Amniotic stem cell (primary cell): ENCODE measurements at places on chromosomes 1 and 21.

DNA sequence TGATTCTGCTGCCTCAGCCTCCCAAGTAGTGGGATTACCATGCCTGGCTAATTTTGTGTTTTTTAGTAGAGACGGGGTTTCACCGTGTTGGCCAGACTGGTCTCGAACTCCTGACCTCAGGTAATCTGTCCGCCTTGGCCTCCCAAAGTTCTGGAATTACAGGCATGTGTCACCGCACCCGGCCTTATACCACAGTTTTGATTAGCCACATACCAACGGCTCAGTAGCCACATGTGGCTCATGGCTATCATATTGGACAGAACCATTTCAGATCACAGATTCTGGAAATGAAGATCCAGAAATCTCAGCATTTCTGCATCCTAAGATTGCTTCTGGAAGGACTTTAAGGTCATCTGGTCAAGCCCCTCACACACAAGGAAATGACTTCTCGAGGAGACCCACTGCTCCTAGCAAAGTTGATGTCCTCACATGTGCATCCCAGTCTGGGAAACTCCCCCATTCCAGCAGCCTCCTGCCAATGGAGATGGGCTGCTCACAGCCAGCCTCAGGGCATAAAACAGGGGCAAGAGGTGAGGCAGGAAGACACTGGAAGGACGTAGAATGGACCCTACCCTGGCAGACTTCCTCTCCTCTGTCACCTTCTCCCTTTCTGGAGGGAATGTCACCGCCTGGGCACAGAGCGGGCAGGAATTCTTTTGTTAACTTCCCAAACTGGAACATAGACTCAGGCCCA lies 17.5 kb upstream of the CITED4 start:
- no peak for DNase-seq

- no peak for DNase-seq
Measured at GRCh38 chr21:42191696-42192595, 27.0 kb upstream of the ABCG1 start.

- DNase-seq = no peak
Measured at GRCh38 chr21:45276596-45276995, 11.1 kb downstream of the POFUT2 start.

- no peak for DNase-seq
Measured at GRCh38 chr1:2275796-2276536, 47.8 kb downstream of the SKI start.

DNA sequence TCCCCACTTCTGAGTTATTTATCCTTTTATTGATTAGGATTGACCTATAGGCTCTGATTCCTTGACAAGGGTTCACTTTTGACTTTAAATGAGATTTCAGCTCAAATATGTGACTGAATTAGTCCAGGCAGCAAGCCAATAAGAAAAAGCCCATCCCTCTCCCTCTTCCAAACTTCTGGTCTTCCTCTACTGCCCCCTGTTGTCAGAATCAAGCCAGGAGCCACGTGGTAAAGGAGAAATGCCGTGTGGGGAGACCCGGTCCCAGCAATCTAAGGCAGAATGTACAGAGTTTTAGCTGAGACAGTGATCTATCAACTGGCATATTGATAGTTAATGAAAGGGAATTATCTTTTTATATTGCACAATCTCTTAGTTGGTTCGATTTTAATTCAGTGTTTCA lies 5.2 kb downstream of the ADAMTS5 start:
- no peak for DNase-seq

DNA sequence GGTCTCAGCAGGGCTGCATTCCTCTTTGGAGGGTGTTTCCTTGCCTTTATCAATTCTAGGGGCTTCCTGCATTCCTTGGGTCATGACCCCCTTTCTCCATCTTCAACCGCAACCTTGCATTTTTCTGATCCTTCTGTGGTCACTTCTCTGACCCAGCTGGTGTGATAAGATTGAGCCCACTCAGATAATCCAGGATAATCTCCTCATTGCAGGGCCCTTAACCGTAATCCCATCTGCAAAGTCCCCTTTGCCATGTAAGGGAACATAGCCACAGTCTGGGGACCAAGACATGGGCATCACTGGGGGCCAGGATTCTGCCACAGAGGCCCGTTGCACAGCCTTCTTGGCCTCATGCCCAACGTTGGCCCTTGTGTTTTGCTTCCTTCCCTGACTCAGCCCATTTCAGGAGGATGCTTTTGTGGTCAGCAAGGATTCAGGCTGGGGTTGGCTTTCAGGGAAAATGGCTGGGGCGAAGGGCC lies 35.0 kb upstream of the IL19 start:
- DNase-seq = no peak

GRCh38 chr1:63793741-63794240 lies 20.0 kb downstream of the ROR1 start:
- no peak for DNase-seq

DNA sequence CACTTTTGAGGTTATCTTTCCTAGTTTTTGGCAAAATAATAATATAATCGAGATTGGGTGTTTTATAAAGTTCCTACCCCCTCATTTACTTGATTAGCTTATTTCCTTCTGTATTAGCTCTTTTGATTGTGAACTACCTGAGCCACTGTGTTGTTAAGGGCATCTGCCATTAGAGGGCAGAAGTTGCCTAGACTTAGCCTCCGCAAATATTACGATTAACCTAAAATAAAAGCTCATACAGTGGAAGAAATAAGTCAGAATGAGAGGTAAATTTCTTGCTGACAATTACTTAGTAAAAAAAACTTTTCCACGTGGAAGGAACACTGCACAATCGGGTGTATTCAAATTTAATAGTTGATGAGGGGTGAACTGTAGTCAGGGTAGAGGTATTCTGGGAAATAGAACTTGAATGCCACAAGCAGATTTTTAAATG lies 2.3 kb downstream of the H3-3A start:
- DNase-seq = peak; percentile 54

- DNase-seq = peak; percentile 56
Measured at GRCh38 chr1:32724678-32725614, 22.4 kb upstream of the SYNC start.
